T-helper 2 cell (primary cell): ENCODE measurements at places on chromosomes 2 and 18.

- DNase-seq, result no peak
Observed at GRCh38 chr2:61620244-61621159, 82.3 kb upstream of the XPO1 start.

GRCh38 chr2:45220227-45220626 is 211.0 kb upstream of the SIX2 start:
- DNase-seq, result no peak

GRCh38 chr2:232207174-232207573 is 171.4 kb upstream of the ALPP start:
- no peak for DNase-seq

DNA sequence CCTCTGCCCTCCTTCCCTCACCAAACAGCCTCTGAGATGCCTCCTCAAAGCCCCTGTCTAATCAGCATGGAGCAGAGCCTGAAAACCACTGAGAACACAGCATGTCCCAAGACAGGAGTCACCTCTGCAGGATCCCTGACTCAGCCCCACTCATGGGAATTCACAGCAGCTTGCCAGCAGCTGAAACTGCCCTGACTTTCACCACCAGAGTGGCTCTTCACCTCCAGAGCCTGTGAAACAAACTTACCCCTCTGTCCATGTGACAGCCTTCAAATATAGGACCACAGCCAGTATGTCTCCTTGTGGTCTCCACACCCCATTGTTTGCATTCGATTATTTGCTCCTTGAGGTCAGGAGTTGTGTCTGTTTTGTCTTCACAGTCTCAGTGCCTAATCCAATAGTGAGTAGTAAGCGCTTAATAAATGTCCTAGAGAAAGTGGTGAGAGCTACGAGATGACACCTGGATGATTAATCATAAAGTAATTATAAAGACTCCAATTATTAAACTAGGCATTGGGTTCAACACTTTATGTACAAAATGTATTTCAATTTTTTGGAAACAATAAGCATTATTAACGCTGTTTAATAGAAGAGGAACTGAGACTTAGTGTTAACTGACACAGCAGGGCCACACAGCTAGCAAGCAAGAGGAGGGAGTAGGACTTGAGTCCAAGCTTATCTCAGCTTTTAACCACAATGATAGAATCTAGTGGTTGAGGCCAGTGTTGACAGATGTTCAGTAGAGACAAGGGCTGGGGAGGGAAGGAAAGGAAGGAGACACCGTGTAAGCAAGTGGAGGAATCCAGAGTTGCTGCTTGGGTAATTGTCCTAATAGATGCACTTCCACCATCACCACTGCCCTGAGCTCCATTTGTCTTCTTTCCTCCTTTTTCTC is 358.7 kb upstream of the TNP1 start:
- DNase-seq, result peak; percentile 35

- DNase-seq, result no peak
Observed at GRCh38 chr2:241892299-241893137, 23.0 kb downstream of the RTP5 start.

DNA sequence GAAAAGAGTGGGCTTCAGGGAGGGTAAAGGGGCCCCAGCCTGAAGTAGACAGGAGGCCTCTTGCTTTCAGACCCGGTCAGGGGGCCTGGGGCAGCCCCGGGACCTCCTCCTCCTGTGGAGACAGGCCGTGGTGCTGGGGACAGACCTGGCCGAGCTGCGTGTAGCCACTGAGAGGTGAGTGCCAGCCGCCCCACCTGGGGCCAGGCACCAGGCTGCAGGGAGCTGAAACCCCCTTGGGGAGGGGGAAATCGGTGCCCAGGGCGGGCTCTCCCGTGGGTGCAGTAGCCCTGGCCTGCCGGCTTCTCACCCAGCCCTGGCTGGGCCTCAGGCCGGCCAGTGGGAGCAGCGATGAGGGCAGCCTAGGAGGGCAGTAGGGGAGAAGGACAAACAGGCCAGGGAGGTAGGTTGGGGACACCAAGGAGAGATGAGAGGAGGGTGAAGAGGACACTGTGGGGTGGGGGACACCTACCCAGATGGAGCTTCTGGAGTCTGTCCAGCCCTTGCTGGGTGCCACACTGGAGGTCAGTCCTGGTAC is 24.0 kb downstream of the CROCC2 start:
- no peak for DNase-seq

DNA sequence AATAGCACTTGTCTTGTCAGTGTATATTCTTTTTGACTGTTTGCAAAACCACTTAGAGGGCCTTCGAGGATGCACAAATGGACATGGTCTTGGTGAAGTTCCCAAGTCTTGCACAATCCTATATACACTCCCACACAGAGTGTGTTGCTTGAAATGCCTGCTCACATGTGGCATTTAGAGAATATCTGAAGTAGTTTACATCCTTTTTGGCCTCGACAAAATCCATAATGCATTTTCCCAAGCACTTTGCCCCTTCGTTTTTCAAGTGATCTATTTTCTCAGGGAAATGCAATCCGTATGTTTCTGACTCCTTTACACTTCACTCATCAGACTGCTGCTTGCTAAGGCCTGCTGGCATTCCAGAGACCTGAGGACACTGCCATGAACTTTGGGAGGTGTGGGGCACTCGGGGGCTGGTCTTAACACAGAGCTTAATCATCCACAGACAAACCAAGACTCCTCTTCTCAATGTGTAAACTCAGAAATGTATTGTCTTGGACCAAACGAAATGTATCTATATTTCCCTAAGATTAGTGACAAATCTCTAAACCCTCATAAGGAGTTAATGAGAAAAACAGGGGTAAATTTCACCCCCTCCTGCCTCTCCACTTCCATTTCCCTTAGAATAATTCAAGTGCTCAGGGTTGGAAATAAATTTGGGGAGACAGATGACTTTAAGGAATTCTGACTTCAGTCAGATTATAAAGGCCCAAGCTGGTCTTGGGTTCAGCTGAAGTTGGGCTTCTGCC is 219.3 kb upstream of the APCDD1 start:
- no peak for DNase-seq

- DNase-seq, result no peak
Observed at GRCh38 chr2:64915510-64915900, 73.7 kb upstream of the SLC1A4 start.

GRCh38 chr2:20524412-20525040 is 77.7 kb downstream of the RHOB start:
- no peak for DNase-seq

GRCh38 chr2:175648577-175649063 is 353.4 kb downstream of the LNPK start:
- no peak for DNase-seq

DNA sequence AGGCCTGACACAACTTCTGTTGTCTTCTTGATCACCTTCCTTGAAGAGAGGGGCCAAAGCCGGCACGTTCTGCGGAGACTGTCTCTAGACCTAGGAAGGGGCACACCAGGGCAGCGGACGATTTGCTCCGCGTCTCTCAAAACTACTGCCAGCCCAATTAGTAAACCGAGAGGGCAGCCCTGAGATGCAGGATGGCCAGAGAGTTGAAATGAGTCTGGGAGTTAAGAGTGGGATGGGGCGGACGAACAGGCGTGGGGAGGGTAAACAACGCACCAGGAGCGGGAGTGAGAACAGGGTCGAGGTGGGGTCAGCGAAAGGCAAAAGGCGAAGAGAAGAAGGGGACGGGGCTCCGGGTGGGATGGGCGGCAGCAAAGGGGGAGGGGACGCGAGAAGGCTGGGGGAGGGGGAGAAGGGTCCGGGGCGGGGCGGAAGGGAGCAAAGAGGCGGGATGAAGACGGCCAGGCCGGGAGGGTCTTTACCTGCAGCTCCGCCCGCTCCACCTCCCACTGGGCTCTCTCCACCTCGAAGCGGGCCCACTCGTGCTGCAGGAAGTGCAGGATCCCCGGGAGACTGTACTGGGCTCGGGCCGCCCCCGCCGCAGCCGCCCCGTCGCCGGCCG is 476 bp downstream of the STRN start:
- DNase-seq, result peak; percentile 27

DNA sequence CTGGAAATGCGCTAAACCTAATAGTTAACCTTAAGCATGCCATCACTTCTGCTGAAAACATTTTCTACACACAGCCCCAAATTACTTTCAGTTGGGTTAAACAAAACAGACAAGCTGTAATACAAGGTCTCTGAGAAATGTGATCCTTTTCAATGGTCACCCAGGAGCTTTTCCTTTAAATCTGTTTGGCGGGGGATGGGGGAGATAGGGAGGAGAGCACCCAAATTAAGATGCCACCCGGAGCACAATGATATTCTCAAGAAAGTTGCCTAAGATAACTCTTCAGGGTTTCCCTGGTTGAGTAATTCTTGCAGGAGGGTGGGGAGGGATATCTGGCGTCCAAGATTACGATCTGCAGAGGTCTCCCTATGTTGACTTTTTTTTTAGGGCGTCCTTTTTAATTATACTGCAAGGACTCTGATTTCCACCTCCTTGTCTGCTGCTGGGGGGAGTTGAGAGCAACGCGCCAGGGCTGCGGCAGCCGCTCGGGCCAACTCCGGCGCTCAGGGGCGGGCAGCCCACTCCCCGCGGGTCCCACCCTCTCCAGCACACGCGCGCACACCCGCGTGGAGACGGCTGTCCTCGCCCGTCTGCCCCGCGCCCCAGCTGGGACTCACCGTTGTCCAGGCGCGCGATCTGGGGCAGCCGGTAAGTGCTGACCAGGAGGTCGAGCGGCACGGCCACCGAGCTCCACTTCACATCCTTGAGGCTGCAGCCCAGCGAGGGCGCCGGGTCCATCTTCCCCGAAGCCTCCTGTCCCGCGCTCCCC is 807 bp downstream of the GAREM1 start:
- DNase-seq, result no peak

DNA sequence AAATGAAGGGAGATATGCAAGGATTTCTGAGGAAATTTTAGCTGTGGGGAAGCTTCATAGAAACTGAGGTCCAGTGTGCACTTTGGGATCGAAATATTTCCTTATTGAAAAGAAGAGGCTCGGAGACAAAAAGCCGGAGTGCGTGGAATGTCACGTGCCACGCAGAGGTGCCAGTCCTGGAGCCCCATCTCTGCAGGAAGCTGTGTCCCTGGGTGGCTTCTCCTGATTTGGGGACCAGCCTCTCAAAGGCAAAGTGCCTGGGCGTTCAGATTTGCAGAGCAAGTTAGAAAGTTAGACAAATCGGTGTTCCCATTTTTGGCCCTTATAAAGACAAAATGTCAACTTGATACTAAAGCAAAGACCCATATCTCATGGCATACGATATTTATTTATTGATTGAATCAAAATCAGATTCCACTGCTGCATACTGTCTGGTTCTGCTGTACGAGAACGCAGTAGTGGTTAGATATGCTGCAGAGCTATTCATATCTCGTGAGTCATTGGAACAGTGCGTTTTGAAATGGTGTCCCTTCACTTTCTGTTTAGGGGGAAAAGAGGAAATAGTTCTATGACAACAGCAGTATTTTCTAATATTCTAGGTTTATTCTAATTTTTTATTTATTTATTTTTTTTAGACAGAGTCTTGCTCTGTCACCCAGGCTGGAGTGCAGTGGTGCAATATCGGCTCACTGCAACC is 9.1 kb upstream of the ATG16L1 start:
- no peak for DNase-seq

DNA sequence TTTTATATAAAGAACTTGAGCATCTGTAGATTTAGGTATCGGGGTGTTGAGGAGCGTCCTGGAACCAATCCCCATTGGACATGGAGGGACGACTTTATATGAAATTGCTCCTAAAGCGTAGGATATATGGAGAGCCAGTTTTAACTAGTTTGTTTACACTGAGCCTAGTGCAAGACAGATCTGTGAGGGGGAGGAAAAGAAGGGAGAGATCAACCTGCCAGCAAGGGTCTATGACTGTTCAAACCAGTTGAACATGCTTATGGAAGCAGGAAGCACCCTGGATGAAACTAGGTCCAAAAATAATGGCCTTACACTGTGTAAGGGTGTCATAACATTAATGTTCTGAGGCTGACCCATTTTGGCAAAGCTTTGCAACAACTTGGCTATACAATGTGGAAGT is 34.0 kb upstream of the SLC40A1 start:
- no peak for DNase-seq

DNA sequence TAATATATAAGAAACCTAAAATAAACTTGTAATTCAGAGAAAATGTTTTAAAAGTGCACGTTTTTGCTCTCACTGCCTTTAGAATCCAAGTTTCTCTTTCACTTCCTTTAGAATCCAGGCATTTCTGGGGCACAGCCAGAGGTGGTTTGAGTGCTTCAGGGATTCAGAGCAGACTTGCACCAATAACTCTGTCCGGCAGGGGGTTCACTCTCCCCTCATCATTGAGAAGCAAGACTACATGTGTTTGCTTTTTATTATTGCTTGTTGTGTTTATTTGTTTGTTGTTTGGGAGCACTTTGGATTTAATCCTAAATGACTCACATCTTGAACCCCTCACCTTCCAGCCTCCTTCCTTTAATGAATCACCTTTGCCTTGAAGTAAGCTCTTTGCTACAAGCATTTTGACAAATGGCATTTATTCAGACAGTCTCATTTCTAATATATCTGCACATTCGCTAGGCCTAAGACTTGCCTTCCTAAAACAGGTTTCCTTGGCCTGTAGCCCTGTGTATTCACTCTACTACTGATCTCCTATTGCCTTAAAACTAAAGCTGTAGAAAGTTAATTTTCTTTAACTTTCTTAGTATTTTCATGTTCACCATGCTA is 233.5 kb upstream of the ATP5MC3 start:
- DNase-seq, result no peak

GRCh38 chr18:10242936-10243680 is 211.3 kb upstream of the APCDD1 start:
- DNase-seq, result no peak

GRCh38 chr2:8125741-8126711 is 555.8 kb upstream of the ID2 start:
- DNase-seq, result no peak

- no peak for DNase-seq
Observed at GRCh38 chr2:139805441-139805840, 1025.3 kb upstream of the NXPH2 start.

- no peak for DNase-seq
Observed at GRCh38 chr2:237431837-237432236, 17.9 kb upstream of the COL6A3 start.

DNA sequence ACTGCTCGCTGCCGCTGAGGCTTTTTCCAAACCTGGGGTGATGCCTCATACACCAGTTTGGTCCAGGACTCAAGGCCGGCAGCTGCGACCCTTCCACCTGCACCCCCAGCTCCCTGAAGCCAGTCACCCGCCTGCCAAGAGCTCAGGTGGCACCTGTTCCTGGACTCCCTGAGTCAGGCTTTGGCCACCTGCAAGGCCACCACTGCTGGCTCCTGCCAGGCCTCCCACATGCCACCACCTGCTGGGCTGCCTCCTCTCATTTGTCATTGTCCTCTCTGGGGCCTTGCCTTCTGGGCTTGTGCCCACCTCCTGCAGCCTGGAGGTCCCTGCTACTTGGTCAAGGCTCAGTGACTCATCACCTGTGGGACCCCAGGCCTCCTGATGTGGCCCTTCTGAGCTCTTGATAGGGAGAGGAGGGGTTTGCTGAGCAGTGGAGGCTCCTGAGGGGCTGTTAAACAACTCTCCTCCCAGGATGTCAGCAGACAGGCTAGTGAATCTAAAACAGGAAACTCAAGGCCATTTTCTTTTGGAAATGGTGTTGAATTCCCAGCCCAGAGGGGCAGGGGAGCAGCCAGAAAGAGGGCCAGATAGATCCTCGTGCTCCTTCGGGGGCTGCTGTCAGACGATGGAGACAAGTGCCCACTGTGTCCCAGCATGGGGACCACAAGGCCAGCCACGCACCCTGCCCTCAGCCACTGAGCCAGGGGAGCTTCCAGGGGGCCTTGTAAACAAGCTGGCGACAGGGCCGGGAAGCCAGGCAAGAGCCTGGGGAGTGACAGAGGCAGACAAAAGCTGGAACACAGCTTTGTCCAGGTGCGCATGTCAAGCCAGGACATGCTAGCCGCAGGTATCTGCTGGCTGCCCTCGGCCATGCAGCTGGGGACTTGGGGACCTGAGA is 416.8 kb downstream of the LRATD1 start:
- DNase-seq, result no peak
